Adipocyte (in vitro differentiated cells): ENCODE measurements at places on chromosomes 12 and 14.

DNA sequence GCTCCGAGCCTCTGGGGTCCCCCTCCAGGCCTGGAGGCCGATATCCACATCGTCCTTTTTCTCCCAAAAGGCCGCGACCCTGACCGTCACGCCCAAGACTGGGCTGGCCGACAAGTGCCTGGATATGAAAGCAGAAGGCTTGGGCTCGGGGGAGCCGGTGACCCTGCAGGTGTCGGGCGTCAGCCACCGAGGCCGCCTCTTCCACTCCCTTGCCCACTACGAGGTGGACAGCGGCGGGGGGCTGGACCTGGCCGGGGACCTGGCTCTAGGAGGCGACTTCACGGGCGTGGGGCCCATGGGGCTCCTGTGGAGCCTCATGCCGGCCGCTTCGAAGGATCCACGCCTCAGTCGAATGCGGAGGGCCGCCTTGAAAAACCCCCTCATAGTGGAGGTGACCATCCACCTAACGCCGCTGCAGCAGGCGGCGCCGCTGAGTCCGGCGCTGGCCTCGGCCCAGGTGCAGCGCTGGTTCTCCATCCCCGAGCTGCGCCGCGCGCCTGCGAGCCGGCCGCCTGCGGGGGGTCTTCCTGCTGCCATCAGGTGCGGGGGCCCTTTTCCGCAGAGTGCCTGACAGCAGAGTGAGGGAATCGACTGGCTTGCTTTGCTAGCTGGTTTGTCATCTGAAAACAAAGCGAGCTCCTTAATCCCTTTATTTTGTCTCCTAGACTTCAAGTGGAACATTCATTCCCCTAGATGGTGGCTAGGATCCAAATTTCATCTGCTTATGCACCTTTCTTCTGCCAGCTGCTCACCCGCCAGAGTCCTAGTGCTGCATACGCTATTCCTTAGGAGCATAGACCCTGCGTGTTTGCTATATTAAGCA lies 10.6 kb upstream of the DNAL1 start:
- no peak for DNase-seq

DNA sequence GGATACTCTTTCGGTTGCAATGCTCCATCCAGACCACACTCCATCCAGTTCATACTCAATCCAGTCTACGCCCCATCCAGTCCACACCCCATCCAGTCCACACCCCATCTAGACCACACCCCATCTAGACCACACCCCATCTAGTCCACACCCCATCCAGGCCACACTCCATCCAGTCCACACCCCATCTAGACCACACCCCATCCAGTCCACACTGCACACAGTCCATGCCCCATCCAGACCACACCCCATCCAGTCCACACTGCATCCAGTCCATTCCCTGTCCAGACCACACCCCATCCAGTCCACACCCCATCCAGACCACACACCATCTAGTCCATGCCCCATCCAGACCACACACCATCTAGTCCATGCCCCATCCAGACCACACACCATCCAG lies 116.0 kb upstream of the RTL1 start:
- DNase-seq, result no peak

DNA sequence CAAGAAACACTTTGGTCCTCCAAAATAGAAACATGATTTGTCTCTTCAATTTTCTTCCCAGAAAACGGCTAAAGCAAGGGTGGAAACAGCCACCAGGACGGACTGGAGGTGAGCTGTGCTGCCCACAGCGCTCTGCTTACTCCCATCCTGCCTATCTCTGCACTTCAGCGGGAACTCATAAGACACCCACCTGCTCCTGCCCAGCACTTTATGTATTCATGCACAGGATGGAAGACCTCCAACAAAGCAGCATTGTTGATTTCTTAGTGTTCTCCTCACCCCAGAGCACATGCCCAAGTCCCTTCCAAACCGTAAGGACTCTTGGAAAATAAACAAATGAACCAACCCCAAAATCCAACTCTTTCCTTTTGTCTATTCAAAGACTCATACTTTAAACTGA lies 277.2 kb downstream of the MED13L start:
- no peak for DNase-seq

DNA sequence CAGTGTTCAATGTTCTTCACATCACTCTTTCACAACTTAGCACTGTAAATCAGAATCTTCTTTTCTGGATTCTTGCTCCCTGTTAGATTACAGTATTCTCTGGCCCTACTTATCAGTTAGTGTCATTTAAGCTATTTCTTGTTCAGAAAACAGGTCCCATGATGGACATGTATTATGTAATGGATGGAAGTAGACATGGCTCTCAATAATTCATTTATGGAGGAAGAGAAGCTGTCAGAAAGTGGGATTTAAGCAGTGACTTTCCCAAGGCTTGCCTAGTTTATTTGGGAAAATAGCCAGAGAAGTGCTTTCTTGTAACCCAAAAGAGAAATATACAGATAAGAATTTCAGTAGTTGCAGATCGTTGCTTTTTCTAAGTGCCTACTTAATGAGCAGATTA lies 1.6 kb downstream of the ERC1 start:
- peak; percentile 15 for DNase-seq

DNA sequence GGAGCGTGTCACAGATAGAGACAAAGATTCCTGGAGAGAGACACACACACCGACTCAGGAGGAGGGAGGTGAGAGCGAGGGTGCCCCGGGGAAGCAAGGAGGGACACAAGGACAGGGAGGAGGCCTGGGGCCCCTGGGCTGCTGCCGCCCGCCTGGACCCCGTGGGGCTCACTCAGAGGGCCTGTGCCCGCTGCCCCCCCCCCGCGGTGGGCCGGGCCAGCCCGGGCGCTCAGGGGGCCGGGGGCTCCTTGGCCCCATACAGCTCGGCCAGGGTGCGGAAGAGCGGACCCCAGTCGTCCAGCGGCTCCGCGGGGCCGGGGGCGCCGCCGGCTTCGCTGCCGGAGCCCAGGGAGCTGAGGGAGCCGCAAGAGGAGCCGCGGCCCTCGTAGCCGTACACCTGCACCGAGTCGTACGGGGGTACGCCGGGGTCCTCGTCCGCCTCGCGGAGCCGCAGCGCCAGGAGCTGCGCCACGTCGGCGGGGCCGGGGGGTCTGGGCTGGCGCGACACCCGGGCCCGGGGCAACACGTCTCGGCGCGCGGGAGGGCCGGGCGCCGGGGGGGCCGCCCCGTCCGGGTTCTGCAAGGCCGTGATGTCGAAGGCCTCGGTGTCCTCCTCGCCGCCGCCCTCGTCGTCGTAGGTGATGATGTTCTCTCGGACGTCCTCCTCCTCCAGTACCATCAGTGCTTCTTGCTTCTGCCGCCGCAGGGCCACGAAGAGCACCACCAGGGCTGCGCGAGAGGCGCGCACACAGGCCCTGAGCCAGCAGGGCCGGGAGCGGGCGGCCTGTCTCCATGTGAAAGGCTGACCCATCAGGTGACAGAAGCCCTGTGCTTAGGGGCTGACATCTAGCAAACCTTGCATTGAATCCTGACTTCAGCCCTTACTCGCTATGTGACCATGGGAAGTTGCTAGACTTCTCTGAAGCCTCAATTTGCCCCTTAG lies 6.0 kb downstream of the PSMB11 start:
- DNase-seq, result no peak

GRCh38 chr12:74293689-74294131 lies 243.9 kb upstream of the ATXN7L3B start:
- no peak for DNase-seq

- DNase-seq, result no peak
Measured at GRCh38 chr14:89473989-89474388, 57.0 kb upstream of the FOXN3 start.

- DNase-seq, result no peak
Measured at GRCh38 chr14:35985474-35986218, 159.5 kb downstream of the BRMS1L start.

DNA sequence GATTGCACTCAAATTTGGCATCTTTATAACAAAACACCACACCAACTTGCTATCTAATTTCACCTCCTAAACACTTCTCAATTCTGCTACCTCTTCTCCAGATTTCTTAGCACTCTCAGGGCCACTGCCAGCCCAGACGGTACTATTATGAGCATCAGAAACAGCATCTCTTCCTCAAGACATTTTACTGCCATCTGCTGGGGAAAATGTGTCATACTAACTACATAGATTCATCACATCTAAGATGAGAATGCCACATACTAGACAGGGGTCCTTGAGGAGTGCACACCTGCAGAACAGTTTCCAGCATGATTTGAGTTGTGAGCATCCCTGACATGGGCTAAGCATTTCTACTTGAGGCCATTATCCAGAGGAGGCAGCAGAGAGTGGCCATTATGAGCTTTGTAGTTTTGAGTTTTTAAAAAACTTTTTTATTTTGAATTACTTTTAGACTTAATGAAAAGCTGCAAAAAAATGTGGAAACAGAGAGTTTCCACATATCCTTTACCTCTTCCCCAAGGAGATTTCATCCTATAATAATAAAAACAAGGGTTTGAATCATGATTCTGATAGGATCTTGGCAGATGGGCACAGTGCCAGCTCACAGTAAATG lies 15.1 kb upstream of the GRIP1 start:
- peak; percentile 87 for DNase-seq

GRCh38 chr14:105181549-105182295 lies 610 bp upstream of the NUDT14 start:
- no peak for DNase-seq

DNA sequence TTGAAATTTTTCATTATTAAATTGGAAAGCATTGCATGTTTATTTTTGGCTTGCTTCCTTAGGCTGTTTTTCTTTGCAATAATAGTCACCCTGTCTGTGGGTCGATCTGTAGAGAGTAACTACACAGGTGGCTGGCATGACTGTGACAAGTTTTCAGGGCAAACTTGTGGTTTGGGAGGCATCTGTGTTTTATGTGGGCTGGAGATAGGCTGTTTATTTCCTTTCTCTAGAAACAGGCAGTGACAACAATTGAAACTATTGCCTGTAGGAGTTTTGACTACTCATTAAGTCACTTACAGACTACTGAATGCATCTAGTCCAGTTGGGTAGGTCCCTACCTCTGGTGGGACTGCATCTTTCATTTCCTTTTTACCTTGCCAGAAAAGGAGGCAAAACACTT lies 155.6 kb downstream of the DYRK2 start:
- DNase-seq, result no peak
